ENCODE measurements at places on chromosomes 1 and 21.

GRCh38 chr1:13554798-13555197 lies 28.8 kb upstream of the PDPN start:
- DNase-seq: no peak

DNA sequence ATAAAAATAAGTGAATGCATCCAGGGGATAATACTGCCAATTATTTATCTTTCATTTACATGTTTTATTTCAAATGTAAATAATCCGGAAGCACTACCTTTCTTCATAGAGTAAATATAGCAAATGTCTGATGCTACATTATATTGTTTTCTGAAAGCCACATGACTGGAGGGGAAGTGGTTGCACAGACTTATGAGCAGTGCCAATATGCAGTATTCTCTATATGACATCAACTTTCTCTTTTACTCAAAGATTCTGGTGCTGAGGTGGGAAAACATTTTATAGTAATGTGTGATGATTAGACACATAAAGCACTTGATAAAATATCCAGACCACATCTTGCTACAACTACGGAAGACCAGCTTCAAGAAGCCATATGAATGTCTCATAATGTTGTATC lies 314.7 kb downstream of the NEGR1 start:
- no peak for DNase-seq

DNA sequence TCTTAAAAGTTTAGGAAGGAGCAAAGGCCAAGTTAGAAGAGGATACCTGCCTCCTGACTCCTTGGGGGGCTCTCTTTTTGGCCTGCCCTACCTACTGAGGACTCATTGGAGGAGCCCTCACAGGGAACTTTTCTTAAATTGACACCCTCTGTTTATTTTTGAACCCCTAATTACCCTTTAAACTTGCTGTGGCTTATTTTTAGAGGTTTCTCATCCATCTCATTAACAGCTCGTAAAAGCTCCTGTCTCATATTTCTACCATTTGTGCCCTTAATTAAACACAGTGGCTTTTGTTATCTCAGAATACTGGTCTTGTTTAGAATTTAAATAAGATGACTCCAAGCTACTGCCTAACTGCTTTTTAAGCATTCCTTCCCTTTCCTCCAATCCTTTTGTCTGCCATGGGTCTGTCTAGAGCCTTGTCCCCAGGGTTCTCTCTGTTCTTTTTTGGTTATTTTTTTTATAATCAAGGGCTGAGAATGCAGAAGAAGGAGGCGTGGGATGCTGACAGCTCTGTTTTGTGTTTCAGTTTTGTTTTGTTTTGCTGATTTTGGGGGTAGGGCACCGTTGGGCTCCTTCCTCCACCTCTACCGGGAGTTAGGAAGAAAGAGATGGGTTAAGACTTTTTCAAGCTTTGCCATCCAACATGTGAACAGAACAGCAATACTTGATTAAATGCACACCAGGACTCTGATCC lies 78.0 kb downstream of the SYT6 start:
- DNase-seq: no peak

DNA sequence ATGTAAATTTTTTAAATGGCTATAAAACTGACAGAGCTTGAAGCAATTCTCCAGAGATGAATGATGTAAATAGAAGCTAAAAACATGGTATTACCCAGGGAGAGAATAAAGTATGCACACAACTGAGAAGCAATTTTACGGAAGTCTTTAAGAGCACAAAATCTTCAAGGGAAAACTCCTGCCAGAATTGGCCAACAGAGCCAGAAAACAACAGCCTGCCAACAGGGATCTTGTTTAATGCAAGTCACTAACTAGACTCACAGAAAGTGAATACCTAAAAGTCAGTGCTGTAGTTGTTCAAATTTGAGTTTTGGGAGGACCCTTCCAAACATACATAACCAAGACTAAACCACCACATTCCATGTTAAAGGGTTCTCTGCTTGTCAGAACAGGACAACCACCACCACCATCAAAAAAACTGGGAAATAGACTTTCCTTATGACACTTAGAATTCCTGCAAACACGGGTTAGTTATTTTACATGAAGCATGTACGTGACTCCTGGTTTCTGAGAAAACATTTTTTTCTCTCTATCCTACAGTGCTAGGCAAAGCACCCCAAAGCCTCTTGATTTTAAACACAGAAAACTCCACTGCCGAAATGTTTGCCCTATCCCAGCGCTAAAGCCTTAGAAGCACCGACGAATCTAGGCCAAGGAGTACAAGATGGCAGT lies 1.6 kb downstream of the EPS15 start:
- peak; percentile 3 for DNase-seq

GRCh38 chr1:36988321-36988720 lies 46.0 kb downstream of the GRIK3 start:
- no peak for DNase-seq

GRCh38 chr1:67084765-67085318 lies 30.9 kb upstream of the SLC35D1 start:
- DNase-seq: no peak

DNA sequence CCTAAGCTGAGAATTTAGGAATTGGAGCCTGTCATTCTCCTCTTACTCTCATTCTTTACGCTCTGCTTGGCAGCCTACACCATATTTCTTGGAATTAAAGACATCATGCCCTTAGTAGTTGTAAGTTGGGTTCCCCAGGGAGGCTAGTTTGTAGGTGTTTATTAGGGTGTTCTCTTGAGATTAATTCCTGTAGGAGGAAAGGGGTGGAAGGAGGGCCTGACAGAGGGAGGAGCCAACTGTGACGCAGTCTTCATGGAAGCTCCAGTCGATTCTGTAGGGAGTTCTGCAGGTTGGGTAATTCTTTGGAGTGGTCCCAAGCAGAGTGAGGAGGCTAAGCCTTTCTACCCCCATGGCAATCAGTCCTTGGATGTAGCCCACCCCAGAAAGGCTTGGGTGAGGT lies 111.4 kb downstream of the HHAT start:
- peak; percentile 53 for DNase-seq

GRCh38 chr1:30753660-30754123 lies 3.9 kb downstream of the LAPTM5 start:
- DNase-seq: no peak

DNA sequence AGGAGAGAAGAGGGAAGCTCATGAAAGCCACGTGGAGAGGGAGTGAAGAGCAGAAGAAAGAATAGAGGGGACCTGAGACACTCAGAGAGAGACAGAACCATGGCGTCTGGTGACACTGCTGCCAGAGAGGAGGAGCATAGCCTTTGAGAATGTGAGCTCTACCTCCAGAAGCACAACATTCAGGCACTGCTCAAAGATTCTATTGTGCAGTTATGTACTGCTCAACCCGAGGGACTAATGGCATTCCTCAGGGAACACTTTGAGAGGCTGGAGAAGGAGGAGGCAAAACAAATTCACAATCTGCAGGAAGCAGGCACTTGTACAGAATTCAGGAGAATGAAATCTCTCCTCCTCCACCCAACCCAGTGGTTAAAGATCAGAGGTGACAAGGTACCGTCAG lies 45.1 kb downstream of the BTBD8 start:
- no peak for DNase-seq

GRCh38 chr1:216944864-216945510 lies 221.8 kb upstream of the ESRRG start:
- DNase-seq: no peak

GRCh38 chr1:145795257-145795881 lies 28.5 kb downstream of the RNF115 start:
- DNase-seq: no peak

DNA sequence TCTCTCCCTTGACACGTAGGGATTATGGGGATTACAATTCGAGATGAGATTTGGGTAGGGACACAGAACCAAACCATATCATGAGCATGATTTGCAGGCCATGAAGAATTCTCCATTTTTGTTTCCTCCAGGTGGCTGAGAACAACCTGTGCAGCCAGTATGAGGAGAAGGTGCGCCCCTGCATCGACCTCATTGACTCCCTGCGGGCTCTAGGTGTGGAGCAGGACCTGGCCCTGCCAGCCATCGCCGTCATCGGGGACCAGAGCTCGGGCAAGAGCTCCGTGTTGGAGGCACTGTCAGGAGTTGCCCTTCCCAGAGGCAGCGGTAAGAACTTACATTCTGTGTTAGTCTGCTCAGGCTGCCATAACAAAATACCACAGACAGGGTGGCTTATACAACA lies 9.7 kb downstream of the MX1 start:
- DNase-seq: no peak

GRCh38 chr1:2556277-2556677 lies at the start of gene TNFRSF14:
TSS of gene TNFRSF14 (plus strand) at chr1:2556371. CDS start at chr1:2556665, 294 bp downstream.
- peak; percentile 29 for DNase-seq

DNA sequence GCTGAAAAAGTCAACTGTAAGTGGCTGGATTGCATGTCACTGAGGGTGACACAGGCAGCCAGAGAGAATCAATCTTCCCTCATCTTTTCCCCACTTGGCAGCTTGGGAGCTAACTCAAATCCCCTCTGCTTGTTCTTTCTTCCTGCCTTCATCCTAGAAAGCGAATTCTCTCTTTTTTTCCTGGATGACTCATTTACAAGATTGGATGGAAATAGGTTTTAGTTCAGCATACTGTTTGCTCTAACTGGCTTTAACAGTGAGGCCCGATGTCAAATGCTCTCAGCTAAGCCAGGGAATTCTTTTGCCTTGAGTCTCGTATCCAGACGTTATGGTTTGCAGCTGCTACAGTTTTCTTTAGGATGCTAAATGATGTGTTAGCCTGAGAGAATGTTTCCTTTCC lies 72.7 kb downstream of the HUNK start:
- DNase-seq: peak; percentile 92

DNA sequence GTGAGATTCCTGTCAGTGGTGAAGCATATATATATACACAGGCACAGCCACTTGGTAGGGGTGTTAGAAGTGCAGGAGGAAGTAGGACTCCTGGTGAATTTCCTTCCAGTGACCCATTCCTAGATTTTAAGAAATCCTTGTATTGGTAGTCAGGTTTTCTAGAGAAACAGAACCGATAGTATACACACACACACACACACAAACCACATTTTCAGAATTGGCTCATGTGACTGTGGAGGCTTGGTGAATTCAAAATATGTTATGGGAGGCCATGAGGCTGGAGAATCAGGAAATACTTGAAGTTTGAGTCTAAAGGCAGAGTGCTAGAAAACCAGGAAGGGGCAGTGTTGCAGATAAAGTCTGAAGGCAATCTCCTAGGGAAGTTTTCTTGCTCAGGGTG lies 114.2 kb downstream of the FCRL5 start:
- DNase-seq: peak; percentile 31

GRCh38 chr1:184152974-184153373 lies 101.4 kb downstream of the TSEN15 start:
- no peak for DNase-seq

- DNase-seq: no peak
Measured at GRCh38 chr1:157306896-157307295, 168.7 kb upstream of the ETV3 start.

DNA sequence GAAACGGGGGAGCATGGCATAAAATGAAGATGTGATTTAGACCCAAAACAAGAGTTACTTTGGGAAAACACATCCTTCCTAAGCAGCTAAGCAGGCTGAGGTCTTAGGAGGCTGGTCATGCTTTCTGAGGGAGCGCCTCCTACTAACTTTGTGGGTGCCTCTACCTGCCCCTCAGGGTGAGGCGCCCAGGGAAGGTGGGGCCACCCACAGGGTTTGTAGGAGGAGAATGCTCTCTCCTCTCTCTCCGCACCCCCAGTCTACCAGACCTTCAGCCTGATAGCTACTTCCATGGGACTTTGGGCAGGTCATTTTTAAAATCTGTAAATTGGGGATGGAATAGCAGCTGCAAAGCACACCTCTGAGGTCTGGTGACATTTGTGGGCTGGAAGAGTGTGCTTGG lies 23.8 kb downstream of the SLC27A3 start:
- no peak for DNase-seq

GRCh38 chr1:178868706-178869105 lies 2.2 kb downstream of the ANGPTL1 start:
- DNase-seq: no peak

DNA sequence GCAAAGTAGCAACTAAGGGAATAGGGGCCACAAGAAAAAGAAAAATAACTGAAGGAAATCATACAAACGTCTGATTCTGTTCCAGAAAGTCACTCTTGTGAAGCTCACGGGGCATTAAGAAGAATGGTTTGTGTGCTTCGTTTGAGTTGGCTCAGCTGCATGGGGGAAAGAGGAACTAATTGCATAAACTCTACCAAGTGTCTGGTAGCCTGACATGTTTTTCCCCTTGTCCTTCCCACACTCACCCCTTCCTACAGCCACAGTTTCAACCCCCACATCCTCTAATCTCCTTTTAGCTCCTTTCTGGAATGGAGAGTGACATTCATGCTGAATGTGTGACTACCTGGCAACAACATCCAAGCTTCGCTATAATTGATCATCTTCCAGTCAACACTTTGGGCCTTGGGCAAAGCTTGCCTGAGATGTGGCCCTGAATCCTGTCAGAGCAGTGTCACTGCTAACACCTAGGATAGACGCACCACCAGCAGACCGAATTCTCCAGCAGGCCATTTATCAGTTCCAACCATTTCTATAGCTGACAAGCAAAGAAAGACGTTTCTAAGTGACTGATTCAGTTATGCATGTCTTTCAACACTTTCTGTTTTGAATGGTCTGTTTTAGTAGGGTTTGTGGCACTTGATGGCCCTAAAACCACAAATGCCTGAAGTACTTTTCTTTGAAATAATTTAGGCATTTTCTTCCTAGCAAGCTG lies 439.6 kb downstream of the TTLL7 start:
- peak; percentile 62 for DNase-seq

- DNase-seq: no peak
Measured at GRCh38 chr1:231964241-231964640, 337.7 kb downstream of the DISC1 start.

DNA sequence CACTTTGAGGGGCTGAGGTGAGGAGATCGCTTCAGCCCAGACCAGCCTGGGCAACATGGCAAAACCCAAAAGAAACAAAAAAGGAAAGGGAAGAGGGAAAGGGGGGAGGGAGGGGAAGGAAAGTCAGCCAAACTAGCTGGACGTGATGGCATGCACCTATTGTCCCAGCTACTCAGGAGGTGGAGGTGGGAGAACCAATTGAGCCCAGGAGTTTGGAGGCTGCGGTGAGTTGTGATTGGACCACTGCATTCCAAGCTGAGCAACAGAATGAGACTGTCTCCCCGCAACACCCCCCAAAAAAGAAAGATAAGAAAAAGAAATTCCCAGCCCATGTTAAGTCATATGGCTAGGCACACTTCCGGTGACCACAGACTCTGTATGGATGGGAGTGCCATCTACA lies 128.4 kb downstream of the PTPN14 start:
- DNase-seq: no peak

GRCh38 chr1:18649693-18650370 lies 19.2 kb downstream of the PAX7 start:
- peak; percentile 15 for DNase-seq

DNA sequence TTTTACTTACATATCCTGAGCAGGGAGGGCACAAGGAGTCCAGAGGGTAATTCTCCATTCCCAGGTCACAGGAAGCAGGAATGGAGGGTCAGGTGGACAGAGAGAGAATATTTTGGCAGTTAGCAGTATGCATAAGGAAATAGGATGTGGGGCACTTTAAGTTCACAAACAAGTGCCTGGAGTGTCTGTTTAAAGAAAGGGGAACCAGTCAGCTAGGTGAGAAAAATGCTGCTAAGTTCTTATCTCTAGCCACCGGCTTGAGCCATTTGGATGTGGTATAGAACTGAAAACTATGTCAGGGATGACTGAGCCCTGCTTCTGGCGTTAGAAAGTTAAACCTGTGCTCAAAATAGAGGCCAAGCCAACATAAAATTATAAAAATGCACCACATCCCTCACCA lies 739.7 kb upstream of the NCAM2 start:
- DNase-seq: no peak

GRCh38 chr1:41698916-41699860 lies 214.7 kb upstream of the EDN2 start:
- no peak for DNase-seq

GRCh38 chr1:222275729-222276465 lies 272.0 kb downstream of the HHIPL2 start:
- DNase-seq: no peak
